IPS DF 19.7 (cell line): ENCODE measurements at places on chromosomes 1 and 21.

DNA sequence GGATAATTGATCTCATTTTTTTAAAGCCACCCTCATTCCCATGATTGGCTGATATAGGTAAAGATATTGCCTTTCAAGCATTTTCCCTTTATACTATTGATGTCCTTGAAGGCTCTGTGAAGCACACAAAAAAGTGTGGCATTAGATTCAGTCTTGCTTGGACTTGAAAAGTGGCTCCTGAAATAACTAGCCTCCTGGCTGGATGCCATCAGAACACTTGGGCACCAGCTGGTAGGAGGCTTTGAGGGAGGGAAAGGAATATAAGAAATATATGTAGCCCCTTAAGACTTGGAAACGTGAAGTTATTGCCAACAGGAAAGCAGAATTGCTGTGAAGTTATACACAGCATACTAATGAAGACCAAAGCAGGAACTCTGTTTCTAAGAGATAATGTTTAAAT, 14.1 kb downstream of the MTR start:
- DNase-seq: no peak

GRCh38 chr1:22936681-22937080, 36.0 kb downstream of the LACTBL1 start:
- DNase-seq: no peak

- no peak for DNase-seq
These were observed 7.6 kb downstream of the TAGLN2 start for GRCh38 chr1:159917533-159918351.

GRCh38 chr21:33236766-33237165, 7.0 kb downstream of the IFNAR2 start:
- DNase-seq: no peak

- no peak for DNase-seq
These were observed 24.4 kb upstream of the TENT5C start for GRCh38 chr1:117581391-117581943.

GRCh38 chr1:220717800-220718640, 27.9 kb downstream of the C1orf115 start:
- DNase-seq: no peak
